GM19239 (cell line): ENCODE measurements at places on chromosomes 2 and 18.

DNA sequence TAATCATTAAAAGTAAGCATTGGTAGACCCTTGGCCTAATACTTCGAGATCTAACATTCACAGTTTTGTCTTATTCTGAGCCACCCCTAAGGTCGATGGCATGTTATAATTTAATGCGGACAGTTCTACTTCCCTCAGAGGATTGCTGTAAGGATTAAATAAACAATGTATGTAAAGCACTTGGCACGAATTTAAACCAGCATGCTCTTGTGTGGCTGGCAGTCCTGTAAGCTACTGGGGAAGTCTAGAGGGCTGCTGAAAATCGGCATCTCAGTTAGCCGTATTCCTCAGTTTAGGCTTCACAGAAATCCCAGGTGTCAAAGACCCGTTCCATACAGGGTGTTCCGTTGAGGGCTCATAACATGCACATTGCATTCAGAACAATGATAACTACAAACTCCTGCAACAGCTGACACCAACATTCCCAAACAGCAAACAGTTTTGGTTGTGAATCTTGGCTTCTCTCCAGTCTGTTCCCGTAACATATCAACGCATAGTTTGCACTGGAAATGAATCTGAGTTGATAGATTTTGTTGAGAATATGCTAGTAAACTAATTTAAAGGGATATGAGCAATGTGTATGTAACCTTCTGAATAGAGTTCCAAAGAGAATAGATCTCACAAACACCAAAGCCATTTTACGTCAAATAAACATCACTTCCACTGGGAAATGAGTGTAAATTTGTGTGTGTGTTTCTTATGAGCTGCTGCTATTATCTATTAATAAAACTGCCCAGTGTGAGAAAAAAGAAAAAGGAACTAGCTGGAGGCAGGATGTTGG lies 52.2 kb upstream of the ACKR3 start:
- DNase-seq: no peak

DNA sequence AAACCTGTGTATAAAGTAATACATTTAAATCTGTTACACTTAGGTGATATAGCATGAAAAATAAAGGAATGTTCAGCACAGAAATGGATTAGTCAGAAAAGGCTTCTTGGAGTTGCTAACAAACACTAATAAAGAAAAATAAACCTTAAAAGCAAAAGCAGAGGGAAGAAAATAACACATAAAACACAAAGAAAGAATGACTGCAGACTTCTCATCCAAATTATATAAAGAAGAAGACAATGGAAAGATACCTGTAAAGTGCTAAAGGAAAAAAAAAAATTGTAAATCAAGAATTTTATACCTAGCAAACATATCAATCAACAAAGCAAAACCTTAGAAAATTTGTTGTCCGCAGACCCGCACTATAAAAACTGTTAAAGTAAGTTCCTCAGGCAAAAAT lies 63.6 kb downstream of the EXOC6B start:
- DNase-seq: no peak

GRCh38 chr2:69149631-69150215 lies 136.7 kb downstream of the ANTXR1 start:
- DNase-seq: no peak

GRCh38 chr2:84919885-84920580 lies 14.6 kb downstream of the TMSB10 start:
- DNase-seq: no peak

DNA sequence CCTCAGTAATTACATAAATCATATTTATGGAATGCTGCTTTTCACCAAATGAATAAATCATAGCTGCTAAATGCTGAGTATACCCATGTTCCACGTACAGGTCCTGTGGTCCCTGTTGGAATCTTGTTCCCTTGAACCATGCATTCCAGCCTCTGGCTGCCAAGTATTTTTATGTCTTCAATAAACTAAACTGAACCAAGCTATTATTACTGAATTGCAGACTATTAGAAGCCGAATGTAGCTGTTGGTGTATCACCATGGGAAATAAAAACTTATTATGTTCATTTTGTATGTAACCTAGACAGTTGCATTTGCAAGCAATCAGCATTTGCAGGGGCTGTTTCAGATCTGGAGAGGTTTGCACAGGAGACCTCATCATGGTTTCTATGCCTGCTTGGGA lies 362.4 kb downstream of the ADCYAP1 start:
- DNase-seq: no peak

DNA sequence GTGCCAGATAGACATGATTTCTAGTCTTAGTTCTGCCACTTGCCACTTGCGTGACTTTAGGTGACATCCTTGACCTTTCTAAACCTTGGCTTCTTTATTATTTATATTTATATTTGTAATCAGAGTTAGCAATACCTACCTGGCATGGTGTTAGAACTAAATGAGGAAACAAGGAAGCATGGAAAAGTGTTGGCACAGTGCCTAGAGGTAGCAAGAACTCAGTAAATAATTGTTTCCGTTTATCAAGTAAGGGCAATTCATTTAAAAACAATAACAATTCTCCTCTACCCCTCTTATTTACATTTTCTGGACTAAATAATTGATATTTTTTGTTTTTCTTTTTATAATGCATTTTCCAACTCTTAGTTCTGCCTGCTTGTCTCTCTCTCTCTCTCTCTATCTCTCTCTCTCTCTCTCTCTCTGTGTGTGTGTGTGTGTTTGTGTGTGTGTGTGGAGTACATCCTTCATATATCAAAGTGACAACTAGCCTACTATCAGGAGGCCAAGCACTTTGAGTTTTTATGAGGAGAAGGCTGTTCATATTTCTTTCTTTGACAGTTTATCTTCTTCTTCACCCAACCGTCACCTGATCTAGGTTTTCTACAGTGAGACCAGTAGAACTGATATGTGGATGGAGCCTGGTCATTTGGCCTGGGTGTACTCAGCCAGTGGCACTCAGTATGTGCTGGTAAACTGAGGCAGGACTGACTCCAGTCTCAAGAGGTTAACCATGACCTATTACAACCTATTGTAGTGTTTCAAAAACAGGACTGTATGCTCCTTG lies 134.5 kb downstream of the LRRTM1 start:
- DNase-seq: no peak

DNA sequence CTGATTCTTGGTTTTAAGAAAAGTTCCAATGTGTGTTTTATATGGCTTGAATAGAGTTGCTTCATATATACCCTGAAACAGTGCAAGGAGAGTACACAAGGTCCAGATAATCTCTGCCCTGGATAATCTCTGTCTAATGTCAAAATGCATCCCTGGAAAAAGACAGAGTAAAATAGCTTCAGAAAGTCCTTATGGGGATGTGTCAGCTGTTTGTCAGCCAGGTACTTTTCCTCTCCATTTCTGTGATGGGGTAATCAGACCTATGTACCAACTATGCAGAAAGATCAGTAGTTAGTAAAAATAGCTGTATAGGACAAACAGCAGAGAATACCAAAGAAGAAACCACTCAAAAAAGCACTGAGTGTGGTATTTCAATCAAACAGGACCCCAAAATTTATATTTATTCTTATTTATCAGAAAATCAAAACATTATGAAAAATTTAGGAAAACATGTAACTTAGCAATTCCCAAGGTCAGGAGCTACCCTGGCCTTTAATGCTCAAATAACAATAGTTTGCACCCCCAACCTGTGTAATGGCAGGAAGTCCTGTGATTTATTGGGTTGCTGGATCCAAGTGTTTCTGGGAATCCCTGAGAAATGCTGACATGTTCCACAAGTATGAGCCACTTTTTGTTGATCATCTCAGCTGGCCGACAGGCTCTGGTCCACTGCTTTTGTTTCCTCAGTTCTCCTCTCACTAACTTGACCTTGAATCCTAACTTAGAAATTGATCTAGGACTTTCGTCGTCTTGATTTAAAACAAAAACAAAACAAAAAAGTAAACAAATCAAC lies 69.6 kb downstream of the MDH1 start:
- no peak for DNase-seq

DNA sequence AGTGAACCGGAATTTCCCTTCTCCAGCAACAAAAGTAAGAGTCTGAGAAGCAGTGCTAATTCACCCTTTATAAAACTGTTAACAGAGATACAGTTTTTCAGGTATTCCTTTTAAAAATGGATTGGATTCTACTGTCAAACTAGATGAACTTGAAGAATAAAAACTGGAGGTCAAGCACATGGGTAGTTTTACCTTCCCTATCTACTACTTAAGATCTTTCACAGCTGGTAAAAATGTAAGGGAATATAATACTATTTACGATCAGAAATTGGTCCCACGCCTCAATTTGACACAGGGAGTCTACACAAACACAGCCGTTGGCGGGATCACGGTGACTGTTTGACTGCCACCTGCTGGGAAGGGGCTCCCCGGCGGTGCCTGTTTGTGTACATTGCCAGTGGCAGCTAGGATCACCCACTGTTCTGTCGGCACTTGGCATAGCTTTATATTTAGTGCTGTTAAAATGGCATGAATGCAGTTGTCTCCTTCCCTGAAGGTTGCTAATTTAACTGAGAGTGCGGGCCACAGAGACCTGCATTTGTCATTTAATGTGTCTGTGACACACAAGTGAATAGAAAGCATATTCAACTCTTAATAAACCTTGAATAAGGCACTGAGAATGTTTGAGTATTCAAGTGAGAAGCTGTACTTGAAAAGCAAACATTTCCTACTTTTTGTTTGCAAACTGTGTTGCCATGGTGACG lies 59.5 kb downstream of the ABCG8 start:
- DNase-seq: no peak

DNA sequence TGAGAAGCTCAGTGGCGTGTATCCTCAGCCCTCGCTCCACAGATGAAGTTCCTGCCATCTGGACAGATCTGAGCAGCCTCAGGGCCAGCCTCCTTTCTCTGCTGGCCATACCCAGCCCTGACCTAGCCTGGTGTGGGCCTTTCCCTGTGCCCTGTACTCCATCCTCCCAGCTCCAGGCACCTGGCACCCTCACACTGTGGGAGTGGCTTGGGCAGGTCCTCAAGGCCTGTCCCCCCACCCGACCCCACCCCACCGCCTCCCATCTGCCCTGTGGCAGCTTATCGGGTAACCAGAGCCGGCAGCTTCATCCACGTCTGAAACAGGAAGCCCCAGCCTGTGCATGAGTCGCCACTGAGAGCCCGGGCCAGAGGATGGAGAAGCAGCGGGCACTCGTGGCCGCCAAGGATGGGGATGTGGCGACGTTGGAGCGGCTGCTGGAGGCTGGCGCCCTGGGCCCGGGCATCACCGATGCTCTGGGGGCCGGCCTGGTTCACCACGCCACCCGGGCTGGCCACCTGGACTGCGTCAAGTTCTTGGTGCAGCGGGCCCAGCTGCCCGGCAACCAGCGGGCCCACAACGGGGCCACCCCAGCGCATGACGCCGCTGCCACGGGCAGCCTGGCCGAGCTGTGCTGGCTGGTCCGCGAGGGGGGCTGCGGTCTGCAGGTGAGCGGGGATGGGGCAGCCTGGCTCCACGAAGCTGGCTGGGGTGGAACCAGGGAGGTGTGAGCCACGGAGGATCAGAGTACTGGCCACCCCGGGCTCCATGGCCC lies at the start of gene ESPNL:
ESPNL (plus strand) TSS at position 292 of the 772 bp plus-strand sequence; CDS start at position 372, 80 bp downstream.
- DNase-seq: no peak

DNA sequence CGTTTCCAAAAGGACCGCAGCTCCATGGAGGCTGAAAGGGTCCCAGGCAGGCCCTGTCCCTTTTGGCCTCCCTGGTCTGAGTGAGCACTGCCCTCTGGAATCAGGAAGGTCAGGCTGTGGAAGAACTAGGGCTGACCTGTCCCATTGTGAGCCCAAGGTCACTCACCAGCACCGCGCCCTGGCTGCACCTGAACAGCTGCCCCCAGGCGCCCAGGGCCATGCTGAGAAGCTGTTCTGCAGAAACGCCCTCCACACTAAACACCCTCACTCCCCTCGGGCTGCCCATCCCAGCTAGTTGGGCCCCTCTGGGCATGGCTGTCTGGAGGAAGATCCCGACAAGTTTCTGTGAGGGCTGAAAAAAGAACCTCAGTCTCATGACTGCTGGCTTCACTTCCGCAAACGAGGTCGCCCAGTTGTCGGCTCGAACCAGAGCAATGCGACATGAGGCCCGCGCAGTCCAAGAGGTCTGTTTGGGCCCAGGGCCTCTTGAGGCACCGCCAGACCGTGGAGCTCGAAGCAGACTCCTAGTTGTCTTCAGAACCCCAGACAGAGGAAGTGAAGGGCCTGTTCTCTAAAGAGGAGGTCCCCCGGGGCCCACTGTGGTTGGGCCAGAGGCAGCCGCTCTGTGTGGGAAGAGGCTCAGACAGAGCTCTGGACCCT lies 64.4 kb downstream of the INPP5D start:
- DNase-seq: peak; percentile 52

- DNase-seq: peak; percentile 19
Observed at GRCh38 chr18:47595831-47596501, 334.5 kb downstream of the SMAD2 start.

- no peak for DNase-seq
Observed at GRCh38 chr2:189648846-189649509, 12.3 kb upstream of the ASNSD1 start.

DNA sequence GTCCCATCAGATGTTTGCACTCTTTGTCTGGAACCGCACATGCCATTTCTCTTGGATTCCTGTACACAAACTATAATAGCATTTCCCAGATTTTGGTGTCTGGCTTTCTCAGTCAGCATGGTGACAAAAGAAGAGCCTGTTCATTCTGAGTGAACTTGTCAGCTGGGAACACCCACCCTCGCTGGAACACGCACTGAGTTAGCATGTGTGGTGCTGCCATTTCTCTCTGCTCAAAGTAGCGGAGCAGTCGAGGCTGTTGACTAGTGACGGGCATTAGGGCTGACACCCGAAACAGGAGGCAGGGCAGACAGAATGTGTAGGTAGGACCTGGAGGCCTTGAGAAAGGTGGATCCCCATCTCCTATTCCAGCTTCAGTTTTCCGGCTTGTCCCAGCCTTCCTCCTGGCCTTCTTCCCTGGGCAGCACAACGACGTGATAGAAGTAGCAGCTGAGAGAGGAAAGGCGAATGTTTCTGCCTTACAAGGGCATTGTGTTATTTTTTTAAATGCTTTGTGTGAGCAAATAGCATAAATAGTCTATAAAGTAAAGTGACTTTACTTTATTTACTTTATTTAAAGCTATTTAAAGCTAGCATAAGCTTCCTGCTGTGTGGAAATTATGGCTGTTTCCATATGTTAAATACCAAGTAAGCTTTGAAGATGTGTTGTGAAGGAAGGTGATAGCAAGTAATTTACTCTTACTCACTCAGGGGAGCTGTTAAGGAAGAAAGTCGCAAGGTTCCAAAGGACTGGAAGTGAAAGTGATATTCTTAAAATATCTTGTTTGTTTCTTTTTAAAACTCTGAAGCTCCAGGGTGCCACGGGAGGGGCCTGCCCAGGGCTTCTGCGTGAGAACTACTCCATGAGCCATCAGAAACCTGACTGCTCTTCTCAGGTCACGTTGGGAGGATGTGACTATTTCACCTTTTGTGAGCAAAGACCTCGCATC lies 272.6 kb downstream of the NEDD4L start:
- DNase-seq: no peak

DNA sequence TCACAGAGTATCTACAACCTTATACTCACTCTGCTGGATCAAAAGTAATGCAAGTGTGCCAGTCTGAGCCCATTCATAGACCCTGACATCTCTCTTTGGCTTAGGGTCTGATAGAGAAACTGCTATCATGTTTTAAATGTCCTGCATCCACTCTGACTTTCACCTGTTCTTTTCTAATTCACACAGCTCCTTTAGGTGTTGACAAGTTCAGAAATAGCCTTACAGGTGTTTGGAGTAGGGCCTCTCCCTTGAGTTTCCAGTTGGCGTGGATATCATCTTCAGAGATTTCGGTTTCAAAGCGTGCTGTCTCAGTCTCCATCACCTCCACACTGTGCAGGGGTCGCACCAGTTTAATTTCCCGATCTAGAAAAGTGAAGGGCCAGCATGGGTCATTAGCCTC lies 150.3 kb downstream of the PLEKHA3 start:
- DNase-seq: no peak
